ENCODE measurements at places on chromosomes 5 and 9.

GRCh38 chr9:114621975-114622609 is 11.0 kb downstream of the TMEM268 start:
- DNase-seq: no peak

DNA sequence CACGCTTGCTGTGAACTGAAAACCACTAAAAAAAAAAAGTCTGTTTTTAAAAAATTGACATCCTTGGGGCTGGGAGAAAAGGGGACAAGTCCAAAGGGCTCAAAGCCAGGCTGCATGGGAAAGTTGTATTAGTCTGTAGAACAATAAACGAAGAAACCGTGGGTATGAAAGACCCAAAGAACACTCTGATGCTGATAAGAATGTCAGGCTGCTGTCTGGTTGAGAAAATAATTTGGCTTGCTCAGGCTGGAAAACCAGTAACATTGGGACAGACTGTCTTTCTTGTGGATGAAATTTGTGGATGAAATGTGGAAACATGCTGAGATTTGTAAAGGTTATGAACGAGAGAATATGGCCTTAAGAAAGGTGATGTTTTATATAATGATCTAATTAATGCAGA is 68.5 kb upstream of the HSPB3 start:
- DNase-seq: no peak

DNA sequence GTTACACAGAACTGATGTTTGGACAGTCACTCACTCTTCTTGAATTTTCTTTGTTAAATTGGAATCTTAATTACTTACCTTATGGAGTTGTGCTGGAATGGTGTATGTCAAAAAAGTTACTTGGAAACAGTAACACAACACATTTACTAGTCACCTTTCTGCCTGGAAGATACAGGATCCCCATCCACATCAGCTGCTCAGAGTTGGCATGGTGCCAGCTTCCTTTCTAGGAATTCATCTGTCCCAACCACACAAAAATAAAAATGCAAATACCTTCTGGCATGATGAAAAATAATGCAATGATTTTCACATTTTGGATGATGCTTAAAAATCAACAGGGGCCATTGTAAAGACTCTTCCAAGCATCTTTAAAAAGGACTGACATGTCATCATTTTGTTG is 341.5 kb downstream of the TMEM38B start:
- DNase-seq: no peak

- DNase-seq: no peak
Measured at GRCh38 chr5:132760601-132761317, 13.5 kb downstream of the CCNI2 start.

DNA sequence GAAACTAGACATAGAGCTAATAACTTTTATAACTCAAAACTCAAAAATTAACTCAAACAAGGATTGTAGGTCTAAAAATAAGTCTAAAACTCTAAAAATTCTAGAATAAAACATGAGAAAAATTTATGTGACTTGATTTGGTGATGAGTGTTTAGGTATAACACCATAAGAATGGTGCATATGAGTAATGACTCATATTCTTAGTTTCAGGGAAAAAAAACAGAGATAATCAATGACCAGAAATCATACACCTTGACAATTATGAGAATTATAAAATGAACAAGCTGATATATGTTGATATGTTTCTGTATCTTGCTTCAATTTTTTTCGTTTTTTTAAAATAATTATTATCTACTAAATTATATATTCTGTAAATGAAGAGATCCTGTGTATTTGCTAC is 541.2 kb downstream of the PTPRD start:
- DNase-seq: no peak

DNA sequence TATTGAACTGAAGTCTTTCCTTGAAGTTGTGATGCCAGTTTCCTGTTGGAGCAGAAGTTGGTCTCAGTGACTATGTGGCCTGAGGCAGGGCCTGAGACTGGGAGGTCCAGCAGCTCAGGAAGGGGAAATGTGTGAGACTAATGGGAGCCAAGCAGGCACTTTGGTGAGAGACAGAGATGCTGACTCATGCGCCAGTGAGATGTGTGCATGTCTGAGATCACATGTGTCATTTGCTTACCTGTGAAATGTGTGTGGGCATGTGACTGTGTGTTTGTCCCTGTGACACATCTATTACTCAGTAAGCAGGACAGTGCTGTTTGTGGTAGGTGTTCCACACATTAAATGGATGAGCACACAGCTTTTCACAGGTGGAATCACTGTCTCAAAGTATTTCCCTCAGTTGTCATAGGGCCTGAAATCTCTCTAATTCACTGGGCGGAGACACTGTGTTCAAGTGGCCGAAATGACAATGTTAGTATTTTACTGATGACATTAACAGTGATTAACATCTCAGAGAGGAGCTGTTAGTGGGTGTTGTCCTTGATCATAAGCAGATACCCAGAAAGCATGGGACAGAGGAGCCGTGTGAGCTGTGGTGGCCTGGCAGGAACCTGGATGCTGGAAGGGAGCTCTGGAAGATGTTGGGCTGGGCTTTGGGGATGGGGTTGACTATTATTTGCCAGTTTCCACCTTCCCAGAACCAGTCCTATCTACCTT is 7.4 kb downstream of the NPR2 start:
- DNase-seq: no peak

DNA sequence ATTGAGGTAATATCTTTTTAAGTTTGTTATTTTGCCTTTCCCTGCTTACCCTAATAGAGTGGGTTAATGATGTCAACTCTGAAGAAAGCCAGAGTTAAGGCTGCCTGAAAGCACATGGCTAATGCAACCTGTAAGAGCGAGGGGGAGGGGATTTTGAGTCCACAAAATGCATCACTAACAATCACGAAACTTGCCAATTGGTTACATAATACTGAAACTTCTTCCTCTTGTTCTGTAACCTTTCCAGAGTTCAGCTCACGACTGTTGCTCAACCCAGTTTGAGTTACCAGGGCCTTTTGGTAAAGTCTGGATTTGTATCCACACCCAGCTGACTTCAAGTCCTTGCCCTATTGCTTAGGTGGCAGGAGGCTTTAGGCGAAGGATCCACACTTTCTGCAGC is 308.8 kb downstream of the EFNA5 start:
- DNase-seq: no peak

DNA sequence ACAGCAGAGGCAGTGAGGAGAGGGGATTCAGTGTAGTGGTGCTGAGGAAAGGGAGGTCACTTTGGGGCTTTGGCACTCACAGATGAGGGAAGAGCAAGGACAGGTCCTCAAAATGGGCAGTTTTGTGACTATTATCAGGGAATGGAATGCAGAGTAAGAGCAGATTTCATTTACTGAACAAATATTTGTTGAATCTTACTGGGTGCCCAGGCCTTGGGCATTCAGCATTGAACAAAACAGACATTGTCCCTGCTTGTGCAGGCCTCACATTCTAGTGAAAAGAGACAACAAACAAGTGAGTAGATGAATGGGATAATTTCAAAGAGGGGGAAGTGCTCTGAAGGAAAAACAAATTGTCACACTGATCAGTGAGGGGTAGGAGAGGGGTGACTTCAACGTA is 404.1 kb downstream of the DMRT2 start:
- no peak for DNase-seq

GRCh38 chr9:80326105-80326504 is 754.3 kb downstream of the TLE4 start:
- DNase-seq: no peak

DNA sequence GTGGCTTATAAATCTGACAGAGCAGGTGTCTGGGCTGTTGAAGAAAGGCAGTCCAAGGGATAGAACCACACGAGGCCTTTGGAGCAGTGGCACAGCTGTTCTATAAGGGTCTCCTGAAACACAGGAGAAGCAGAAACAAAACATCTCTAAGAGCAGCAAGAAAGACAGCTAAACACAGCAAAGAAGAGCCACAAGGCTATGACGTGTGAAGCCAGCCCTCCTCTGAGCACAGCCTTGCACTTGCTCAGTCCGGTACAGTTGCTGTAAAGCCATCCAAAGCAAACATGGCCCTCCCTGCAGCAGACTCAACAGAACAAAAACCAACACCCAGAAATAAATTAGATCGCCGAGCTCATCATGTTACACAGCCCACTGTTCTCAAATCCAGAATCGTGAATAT is 2.6 kb upstream of the GZMK start:
- DNase-seq: no peak

- no peak for DNase-seq
Measured at GRCh38 chr9:100196215-100196614, 97.2 kb downstream of the INVS start.

GRCh38 chr5:179462040-179462439 is 88.3 kb upstream of the RUFY1 start:
- DNase-seq: no peak

DNA sequence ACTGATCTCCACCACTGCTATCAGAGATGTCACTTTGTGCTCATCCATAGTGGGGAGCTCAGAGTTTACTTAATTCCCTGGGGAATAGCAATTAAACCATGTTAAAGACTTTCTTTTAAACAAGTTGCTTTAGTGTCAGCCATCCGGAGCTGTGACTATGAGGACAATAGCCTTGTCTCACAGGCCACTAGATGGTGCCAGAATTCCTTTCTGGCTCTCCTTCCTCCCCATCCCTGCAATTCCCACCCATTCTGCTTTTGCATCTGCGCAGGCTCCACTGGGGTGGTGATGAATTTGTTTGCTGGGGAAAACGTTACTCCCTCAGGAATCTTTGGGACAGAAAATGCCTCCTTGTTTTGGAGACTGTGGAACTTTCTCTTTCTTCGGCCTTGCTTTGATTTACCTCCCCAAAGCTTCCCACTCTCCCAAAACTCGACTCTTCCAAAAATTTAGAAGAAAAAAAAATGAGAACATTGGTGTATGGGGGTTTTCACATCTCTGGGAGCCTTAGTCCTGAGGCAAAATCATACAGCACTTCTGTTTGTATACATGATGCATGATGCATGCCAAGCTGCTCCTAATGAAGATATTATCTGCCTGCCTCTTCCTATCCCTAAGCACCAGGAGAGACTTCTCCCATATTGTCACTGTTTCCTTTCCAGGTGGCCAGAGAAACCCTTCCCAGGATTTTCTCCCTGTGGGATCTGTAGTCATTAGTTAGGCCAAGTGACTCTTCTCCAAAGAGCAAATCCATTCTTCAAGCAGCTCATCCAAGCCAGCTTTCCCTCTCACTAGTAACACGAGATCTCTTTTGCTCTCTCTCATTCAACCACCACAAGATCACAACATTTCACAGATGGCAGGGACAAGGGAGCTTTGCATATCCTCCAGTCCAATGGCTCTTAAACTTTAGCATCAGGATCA is 466.1 kb downstream of the TLR4 start:
- no peak for DNase-seq

GRCh38 chr5:32029261-32029660 is 144.9 kb downstream of the GOLPH3 start:
- no peak for DNase-seq

DNA sequence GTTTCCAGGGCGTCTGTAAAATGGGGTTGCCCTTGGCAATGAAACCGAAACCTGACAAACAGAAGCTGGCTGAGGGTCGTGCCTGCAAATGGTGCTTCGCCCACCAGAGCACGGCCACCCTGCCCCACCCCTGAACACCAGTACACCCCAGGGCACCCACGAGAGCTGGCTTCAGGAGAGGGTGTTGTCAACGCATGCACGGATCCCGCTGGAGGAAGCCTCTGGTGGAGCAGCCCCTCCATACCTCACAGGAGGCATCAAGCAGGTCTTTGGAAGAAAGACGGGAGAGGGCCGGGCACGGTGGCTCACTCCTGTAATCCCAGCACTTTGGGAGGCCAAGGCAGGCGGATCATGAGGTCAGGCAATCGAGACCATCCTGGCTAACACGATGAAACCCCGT is 8.6 kb downstream of the SLC6A3 start:
- DNase-seq: no peak

DNA sequence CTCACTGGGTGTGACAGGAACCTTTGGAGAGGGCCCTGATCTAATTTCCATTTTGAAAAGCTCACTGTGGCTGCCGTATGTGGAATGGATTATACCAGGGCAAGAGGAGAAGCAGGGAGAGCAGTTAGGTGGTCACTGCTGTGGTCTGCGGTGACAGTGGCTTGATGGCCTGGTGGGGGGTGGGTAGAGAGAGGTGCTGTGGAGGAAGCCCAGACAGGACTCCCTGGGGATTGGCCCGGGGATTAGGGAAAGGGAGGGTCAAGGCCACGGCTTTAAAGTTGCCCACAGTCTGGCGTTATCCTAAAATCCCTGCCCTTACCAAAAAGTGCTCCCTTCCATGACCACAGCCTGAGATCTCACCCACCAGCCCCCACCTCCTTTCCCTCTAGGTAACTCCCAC is 4.7 kb downstream of the B4GALT7 start:
- DNase-seq: no peak

DNA sequence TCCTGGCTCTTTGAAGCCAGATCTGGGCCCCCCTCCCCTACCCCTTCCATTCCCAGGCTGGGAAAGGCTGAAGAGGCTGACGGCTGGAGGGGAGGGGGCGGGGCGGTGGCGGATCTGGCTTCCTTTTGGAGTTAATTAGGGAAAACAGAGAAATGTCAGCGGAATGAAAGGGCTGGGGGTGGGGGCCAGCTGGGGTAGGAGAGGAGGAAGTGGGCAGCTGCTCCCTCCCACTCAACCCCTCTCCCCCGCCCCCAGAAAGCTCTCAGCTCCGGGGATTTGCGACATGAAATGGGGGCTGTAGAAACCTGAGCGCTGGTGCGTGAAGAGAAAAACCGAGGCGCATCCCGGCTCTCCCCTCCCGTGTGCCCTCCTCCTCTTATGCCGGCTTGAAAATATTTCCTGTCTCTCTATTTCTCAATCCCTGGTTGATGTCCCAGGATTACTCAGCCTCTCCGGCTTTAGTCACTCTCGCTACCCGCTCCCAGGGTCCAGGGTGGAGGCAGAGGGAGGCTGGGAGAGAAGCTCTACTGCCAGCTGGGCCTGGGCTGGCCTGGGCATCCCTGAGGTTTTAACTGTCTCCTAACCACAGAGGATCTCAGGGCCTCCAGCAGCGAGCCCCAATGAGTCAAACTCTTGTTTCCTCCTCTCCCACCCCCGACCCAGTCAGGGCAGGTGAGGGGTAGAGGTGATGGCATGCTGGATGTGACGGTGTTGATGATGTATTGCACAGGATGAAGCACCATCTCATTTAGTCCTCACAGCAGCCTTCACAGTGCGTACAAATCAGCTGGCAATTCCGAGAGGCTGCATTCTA is 20.1 kb downstream of the PCDHGC5 start:
- no peak for DNase-seq

DNA sequence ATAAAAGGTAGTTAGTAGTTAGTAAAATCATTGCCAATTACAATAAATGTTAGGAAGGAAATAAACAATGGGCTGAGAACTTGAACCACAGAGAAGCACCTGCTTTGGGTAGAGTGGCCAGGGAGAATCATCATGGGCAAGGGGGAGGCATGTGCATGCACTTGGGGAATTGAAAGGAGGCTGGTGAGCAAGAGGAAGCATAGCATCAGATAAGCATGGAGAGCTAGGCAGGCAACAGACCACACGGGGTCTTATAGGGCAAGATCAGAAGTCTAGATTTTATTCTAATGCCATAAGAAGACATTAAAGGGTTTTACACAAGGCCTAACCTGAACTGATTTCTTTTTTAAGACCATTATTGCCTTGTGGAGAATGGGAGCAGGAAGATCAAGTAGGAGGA is 93.4 kb downstream of the PIP5K1B start:
- DNase-seq: no peak

DNA sequence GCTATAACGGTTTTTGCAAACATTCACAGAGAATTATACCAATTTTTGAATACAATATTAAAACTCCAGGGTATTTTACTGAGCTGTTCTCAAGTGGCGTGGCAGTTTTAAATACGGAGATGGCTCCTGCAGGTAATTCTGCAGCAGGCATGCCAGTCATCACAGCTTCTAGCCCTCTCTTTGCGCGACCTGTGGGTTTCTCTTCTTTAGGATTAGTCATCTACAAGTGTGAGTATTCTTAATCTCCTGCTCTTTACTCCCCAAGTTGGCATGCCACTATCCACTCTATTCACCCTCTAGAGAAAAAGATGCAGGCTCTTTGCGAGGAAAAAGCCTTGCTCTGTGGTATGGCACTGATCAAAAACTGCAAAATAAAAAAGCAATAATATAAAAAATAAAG is 43.9 kb downstream of the ANKRD31 start:
- DNase-seq: no peak
